ENCODE measurements at places on chromosomes 6 and 20. TPM values are rescaled to one million over a fixed set of nuclear protein-coding genes. Genes with fewer than 3 reads are reported as not detected.

The DSE gene
- total RNA-seq: 3.8 TPM

- no peak for DNase-seq
These were observed 40.1 kb downstream of the FAM120B start for GRCh38 chr6:170346649-170347048.

DNA sequence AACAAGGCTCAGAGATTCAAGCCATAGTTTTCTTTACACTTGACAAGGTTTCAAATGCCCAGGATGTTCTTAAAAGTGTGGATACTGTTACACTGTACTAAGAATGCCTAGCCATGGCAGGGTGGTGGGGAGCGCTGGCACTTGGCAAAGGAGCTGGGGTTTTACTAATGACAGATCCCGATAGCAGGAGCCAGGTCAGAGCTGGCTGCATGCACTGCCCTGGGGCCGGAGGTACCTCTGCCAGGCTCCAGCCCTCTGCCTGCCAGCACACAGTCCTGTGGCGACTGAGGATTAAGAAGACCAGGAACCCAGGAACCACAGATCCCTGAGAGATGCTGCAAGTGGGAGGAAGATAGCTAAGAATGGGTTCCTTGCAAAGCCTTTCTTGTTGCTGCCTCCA, 260.3 kb downstream of the ALDH8A1 start:
- no peak for DNase-seq

DNA sequence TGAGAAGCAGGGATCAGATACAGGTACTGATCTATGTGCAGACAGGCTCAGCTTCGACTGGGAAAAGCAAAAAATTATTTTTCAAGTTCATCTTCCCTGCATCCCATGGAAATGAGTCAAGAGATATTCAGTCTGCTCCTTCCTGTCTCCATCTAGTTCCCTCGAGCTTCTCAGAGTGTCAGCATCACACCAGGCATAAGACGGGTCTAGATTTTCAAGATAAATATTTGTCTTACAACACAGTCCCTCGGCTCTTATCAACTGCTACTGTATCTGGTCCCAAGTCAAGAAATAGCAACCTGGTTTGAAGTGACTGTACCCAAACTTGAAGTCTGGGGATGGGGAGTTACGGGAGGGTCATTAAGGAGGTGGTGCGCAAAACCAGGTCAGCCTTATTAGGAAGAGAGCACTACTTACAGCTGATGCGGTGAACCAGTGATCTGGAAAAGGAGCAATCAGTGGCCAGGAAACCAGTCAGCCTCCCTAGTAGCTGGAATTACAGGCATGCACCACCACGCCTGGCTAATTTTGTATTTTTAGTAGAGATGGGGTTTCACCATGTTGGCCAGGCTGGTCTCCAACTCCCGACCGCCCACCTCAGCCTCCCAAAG, 29.7 kb downstream of the ZMYND8 start:
- DNase-seq: no peak

DNA sequence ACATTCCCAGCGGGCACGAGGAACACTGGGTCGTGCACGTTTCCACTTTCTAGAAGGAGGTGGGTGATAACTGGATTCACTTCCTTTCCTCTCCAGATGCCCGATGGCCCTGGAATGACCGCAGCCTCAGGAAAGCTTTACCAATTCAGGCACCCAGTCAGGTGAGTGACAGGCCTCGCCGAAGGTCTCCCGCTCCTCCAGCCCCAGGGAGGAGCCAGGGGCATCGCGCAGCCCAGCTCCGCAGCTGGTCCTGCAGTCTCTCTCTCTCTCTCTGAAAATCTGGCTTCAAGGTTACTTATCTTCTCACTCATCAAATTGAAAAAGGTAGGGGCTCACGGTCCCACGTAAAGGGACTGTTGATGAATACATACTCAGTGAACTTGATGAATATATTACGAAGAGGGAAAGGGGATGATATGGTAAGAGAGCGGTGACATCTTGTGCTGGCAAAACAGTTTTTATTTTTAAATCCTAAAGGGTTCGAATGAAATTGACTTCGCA, 891 bp downstream of the RIPPLY2 start:
- DNase-seq: no peak

DNA sequence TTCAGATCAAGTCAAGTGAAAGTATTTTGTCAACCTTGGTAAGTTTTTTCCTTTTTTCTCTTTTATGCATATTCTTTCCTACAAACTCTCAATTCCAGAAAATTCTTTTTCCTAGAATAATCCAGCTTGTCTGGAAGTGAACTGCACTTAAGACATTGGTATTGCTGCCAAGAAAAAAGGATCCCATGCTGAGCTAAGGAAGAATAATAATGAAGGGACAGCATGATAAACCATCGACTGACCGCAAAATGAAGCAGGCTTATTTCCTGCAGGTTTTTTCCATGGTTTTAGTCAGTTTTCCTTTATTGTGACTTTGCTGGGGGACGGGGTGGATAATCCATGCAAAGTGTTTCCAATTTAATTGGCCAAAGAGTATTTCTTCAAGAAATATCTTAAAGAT, 857.6 kb upstream of the SLC35B3 start:
- no peak for DNase-seq

GRCh38 chr6:132954936-132955335, 140.6 kb downstream of the RPS12 start:
- DNase-seq: no peak

DNA sequence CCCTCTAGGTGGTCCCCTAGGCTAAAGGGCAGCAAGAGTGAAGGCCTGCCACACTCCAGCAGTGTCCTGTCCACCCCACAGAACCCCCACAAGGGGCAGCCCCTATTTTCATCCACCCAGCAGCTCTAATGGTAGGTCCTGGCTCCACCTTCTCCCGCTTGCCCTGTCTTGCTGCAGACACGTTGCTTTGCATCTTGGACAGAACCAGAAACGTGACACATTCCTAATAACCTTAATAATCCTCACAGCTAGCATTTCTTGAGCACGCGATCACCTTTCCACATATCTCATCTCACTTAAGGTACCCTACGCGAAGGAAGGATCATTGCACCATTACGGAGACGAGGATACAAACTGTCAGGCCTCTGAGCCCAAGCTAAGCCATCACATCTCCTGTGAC, 11.7 kb upstream of the SLC22A23 start:
- no peak for DNase-seq

All from activated CD8-positive, alpha-beta T cell treated with anti-CD3 and anti-CD28 coated beads, Interleukin-2, amount 10 ng/mL, durations not matched to agents 7 days and 5 days (primary cell).